ENCODE measurements at places on chromosomes 12 and 14.
A peak's percentile ranks its signal among the peaks of the same experiment; 100 is the strongest.

GRCh38 chr12:103913100-103913499 is 17.1 kb upstream of the HSP90B1 start:
- no peak for DNase-seq

- DNase-seq = peak; percentile 94
Measured at GRCh38 chr14:105093431-105094192, 28.4 kb upstream of the GPR132 start.

- no peak for DNase-seq
Measured at GRCh38 chr12:71565535-71565934, 98.1 kb downstream of the ZFC3H1 start.

DNA sequence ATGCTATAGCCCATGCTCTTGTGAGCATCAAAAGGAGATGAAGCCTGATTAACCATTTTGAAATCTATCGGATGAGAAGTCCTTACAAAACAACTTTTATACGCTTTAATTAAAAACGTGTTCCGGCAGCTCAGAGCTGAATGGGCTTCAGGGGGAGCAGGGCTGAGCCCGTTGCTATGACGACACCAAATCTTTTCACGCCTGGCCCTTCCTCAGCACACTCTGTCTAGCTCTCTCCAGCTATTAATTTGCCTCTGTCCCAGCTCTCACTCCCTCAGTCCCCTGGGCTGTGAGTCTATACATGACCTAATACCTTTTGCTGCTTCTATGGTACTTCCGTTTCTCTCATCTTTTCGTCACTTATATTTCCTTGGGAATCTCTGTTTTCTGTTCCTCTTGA is 15.8 kb downstream of the FOXA1 start:
- DNase-seq = no peak

- DNase-seq = no peak
Measured at GRCh38 chr12:89192429-89192828, 159.9 kb downstream of the DUSP6 start.

DNA sequence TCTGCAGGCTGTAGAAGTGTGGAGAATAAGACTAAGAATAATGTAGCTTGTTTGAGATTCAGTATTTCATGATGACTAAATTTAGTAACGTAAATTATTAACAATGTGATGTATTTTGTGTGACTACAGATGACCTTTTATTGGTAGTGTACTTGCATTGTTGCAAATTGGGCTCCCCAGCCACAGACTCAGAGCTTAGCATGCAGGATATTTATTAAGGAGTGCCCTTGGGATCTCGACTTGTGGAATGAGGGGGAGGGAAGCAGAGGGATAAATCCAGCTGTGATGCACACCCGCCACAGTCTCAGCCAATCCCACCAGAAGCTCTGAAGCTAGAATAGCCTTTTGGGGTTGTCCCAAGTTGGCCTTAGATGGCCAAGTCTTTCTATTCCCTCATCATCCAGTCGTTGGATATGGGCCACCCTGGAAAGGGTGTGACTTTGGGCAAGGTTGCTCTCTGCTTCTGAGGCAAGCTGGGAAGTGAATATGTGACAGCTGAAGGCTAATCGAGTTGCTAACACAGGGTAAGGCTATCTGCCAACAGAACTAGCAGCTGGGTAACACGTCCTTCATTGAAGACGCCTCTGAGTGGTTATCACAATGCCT is 42.1 kb upstream of the USP44 start:
- no peak for DNase-seq

DNA sequence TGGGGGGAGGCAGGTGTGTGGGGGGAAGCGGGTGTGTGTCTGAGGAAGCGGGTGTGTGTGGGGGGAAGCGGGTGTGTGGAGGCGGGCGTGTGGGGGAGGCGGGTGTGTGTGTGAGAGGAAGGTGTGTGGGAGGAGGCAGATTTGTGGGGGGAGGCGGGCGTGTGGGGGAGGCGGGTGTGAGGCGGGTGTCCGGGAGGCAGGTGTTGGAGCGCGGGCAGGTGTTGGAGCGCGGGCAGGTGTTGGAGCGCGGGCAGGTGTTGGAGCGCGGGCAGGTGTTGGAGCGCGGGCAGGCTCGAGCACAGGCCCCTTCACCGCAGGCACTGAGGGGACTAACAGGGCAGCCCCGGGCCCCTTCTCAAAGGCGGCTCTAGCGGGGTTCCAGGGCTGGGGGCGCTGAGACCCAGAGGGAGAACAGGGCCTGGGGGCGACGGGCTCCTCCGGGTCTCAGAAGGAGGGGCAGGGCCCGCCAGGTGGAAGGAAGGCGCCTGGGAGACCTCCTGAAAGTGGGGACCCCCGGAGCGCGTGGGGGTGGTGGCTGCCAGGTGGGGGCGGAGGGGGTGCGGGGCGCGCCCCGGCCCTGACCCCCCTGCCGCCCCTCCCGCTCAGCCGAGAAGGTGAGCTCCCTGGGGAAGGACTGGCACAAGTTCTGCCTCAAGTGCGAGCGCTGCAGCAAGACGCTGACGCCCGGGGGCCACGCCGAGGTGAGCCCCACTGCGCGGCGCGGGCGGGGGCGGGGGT is 3.2 kb downstream of the CRIP2 start:
- no peak for DNase-seq

DNA sequence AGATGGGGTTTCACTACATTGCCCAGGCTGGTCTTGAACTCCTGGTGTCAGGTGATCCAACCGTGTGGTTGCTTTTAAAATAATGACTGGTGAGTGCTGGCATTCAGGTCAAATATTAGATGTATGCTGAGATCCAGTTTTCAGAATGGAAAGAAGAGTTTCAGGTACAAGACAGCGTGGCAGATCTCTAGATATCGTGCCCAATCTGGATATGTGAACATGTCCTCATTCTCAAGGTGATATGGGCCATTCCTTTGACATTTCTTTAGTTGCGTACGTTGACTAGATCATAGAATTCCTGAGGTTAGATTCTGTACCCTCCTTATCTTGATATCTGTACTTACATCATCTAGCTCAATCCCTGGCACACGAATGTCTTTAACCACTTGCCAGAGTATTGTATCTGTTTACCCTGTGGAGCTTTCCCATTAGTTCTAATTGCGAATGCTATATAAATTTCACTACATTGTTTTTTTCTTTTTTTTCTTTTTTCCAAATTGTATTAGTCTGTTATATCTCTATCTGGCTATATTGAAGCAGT is 80.2 kb downstream of the ANO6 start:
- no peak for DNase-seq

GRCh38 chr12:3097186-3097804 is 20.1 kb downstream of the TSPAN9 start:
- no peak for DNase-seq

GRCh38 chr14:58668848-58669480 is 31.2 kb downstream of the DACT1 start:
- no peak for DNase-seq

- DNase-seq = no peak
Measured at GRCh38 chr12:92737855-92738850, 35.4 kb downstream of the PLEKHG7 start.

GRCh38 chr14:52835122-52835903 is 43.9 kb upstream of the GNPNAT1 start:
- DNase-seq = no peak

DNA sequence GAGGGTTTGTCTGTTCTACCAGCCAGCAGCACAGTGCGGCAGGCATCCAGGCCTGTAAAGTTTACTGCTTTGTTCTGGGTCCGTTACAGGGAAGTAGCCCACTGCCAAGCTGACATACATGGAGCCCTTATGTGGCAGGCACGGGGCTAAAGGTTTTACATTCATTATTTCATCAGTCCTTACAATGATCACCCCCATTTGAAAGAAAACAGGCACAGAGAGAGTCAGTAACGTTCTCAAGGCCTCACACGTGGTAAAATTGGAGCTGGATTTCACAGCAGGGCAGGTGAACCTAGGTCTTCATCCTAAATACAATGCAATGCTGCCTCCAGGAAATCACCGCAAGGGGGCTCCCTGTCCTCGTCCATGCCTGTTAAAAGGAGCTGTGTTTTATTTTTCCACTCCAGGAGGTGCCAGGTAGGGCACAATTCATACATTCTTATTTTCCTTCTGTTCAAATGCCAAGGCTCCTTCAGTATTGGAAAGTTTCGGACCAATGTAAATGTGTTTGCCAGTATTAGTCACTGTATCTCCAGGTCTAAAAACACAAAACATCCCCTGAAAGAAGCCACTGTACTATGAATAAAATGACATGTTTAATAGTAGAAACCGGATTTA is 172.2 kb upstream of the GZMB start:
- peak; percentile 45 for DNase-seq

- no peak for DNase-seq
Measured at GRCh38 chr12:131250028-131250950, 296.6 kb downstream of the ADGRD1 start.

DNA sequence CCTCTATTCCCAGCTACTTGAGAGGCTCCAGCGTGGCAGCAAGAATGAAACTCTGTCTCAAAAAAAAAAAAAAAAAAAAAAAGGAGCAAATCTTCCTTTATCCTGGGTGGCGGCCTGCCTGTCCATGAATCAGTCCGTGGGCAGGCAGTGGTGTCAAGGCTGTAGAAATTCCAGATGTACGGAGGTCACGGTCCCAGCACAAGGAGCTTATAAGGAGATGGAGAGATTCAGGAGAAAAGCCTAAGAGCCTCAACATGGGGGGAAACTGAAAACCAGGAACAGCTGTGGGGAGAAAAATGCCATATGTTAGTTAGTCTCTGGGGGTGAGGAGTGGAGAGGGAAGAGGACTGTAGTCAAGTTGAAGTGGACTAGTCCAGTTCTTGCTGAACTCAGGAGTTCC is 130.5 kb upstream of the CRY1 start:
- DNase-seq = no peak

DNA sequence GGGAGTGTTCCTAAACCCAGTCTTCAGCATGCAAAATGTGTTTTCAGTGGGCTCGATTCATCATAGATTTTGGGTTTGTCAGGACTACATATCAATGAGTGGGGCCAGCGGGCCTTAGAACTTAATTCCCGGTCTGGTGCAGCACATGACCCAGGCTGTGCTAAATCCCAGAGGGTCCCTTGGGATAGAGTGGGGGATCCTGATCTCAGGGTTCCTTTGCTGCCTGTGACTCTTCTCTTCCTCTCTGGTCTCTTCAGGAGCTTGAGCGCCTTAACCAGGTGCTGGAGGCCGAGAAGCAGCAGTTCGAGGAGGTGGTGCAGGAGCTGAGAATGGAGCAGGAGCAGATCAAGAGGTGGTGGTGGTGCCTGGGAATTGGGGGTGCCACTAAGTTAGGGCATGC is 37.5 kb downstream of the PLEKHD1 start:
- DNase-seq = no peak

DNA sequence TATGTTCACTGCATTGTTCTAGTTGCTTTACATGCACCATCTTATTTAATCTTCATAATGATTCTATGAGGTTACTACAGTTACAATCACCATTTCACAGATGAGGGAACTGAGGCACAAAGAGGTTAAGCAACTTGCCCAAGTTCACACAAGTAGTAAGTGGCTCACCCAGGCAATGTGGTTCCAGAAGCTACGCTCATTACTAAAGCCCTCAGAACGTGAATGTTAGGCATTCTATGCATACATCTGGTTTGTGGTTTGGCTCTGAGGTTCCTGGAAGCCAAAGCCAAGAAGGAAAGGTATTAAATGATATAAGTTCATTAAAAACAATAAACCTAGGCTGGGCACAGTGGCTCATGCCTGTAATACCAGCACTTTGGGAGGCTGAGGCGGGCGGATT is 14.4 kb upstream of the VRTN start:
- DNase-seq = no peak

DNA sequence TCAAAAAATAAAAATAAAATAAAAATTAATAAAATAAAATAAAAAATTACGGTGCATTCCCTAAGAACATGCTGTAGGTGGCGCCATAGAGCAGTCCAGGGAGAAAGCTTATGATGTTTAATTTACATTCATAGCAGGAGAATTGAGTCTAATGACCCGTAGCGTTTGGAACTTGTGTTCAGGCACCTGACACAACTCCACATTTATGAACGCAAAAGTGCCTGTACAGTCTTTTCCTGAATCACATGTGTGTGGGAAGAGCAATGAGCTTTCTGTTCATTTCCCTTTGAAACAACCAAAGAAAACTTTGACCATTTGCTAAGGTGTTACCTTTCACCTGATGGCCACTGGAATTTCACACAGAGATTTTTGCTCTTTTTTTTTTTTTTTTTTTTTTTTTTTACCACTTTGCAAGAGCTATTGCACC is 60.6 kb upstream of the KCNA1 start:
- DNase-seq = peak; percentile 48

DNA sequence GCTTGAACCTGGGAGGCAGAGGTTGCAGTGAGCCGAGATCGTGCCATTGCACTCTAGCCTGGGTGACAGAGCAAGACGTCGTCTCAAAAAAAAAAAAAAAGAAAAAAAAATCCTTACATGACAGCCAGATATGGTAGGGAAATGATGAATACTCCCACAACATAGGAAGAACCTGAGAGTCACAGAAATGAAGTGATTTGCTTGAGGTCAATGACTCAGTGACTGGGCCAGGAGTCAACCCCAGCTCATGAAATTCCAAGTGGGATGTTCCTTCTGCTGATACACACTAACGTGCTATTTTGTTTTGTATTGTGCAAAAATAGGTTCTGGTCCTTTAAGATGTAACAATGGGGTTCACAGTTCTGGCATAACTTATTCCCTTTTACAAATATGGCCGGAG is 9.0 kb downstream of the RHOF start:
- DNase-seq = no peak

DNA sequence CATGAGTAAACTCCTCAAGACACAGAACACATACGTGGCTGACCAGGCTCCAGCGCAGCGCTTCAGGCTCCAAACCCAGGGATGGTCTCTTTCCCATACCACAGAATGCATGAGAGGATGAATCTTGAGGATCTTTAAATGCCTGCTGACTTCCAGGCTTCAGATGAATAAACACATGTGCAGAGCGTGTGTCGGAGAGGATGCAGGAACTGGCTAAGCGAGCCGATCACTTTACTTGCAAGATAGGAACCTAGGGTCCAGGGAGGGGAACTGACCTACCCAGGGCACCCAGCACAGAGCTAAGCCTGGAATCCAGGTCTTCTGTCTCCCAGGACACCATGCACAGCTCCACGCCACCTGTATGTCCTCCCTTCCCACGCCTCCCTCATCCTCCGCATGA is 209.8 kb downstream of the BCL11B start:
- no peak for DNase-seq

All from GM20000 (cell line).